ENCODE measurements at places on chromosomes 4 and X. TPM values are rescaled to one million over a fixed set of nuclear protein-coding genes. Genes with fewer than 3 reads are reported as not detected.

The TMSB15B gene
- total RNA-seq = 7.2 TPM

The GLRA2 gene
- not detected for total RNA-seq

GRCh38 chr4:16757080-16757521 is 141.3 kb downstream of the LDB2 start:
- no peak overlapping the region for H3K27ac ChIP-seq
- no peak overlapping the region for H3K4me3 ChIP-seq
- H3K4me1 ChIP-seq = no peaks in the 10 kb centered on the region

- peaks cover 12% of the 10 kb centered on the region for H3K4me1 ChIP-seq
- H3K27me3 ChIP-seq = peaks cover 37% of the 10 kb centered on the region
- H3K4me3 ChIP-seq = no peak overlapping the region
- H3K36me3 ChIP-seq = peaks cover 5% of the 10 kb centered on the region
- no peak overlapping the region for H3K27ac ChIP-seq
Observed at GRCh38 chr4:3879681-3880614, 113.8 kb downstream of the ADRA2C start.

- H3K36me3 ChIP-seq = no peaks in the 10 kb centered on the region
- DNase-seq = no peak
- no peaks in the 10 kb centered on the region for H3K27me3 ChIP-seq
- H3K4me3 ChIP-seq = no peak overlapping the region
- no peak overlapping the region for H3K27ac ChIP-seq
Observed at GRCh38 chr4:96150466-96150865, 310.6 kb downstream of the PDHA2 start.

DNA sequence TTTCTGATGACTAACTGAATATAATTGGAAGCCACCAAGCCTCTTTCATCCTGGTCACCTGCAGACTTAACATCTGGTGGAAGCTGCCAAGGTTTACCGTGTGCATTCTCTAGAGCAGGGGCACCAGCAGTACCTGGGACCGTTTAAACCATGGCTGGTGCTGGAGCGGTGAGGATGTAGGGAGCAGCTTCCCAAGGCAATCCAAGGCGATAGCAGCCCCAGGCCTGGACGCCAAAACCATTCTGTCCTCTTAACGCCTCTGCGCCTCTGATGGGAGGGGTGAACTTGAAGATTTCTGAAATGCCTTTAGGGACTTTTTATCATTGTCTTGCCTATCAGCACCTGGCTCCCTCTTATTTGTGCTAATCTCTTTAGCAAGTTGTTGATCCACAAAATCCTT is 37.3 kb upstream of the SPANXN2 start:
- no peaks in the 10 kb centered on the region for H3K4me1 ChIP-seq
- H3K36me3 ChIP-seq = no peaks in the 10 kb centered on the region
- no peak overlapping the region for H3K4me3 ChIP-seq
- no peaks in the 10 kb centered on the region for H3K27me3 ChIP-seq
- H3K27ac ChIP-seq = no peak overlapping the region

GRCh38 chr4:7418131-7418943 is 16.4 kb downstream of the PSAPL1 start:
- H3K27me3 ChIP-seq = peaks cover 11% of the 10 kb centered on the region
- no peak for DNase-seq
- H3K4me1 ChIP-seq = no peaks in the 10 kb centered on the region
- no peak overlapping the region for H3K4me3 ChIP-seq

- H3K4me1 ChIP-seq = peaks cover 6% of the 10 kb centered on the region
- peaks cover 4% of the 10 kb centered on the region for H3K36me3 ChIP-seq
- no peak for DNase-seq
- H3K4me3 ChIP-seq = no peak overlapping the region
- no peak overlapping the region for H3K27ac ChIP-seq
Observed at GRCh38 chr4:113666386-113667114, 95.0 kb downstream of the CAMK2D start.

DNA sequence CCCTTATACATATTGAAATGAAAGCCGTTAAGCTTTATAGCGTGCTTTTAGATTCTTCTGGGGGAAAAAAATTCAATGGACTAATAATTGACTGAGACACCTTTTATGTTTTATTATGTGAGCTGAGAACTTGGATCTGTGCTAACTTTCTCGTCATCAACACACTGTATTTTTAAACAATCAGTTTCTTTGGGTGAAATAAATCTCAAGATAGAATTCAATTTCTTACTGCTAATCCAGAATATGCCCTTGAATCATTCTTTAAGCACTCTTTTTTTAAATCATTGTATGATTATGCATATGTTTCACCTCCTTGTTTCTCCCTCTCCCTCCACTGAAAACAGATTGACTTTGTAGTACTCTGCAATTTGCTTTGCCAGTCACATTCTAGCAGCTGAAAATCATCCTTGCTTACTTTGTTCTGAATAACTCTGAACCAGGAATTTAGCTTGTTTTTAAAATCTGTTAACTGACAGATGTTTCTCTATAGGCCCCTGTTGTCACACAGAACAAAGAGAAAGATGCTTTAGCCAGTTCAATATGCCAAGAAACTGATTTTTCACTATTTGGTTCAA is 81.5 kb downstream of the SLIT2 start:
- H3K27ac ChIP-seq = no peak overlapping the region
- DNase-seq = no peak
- no peak overlapping the region for H3K4me3 ChIP-seq
- no peaks in the 10 kb centered on the region for H3K4me1 ChIP-seq
- H3K36me3 ChIP-seq = no peaks in the 10 kb centered on the region

Data from activated naive CD4-positive, alpha-beta T cell treated with anti-CD3 and anti-CD28 coated beads for 36 hours (primary cell).